ENCODE measurements at places on chromosomes 6 and 20.

GRCh38 chr20:6499566-6499965, 267.9 kb upstream of the BMP2 start:
- no peak for DNase-seq

DNA sequence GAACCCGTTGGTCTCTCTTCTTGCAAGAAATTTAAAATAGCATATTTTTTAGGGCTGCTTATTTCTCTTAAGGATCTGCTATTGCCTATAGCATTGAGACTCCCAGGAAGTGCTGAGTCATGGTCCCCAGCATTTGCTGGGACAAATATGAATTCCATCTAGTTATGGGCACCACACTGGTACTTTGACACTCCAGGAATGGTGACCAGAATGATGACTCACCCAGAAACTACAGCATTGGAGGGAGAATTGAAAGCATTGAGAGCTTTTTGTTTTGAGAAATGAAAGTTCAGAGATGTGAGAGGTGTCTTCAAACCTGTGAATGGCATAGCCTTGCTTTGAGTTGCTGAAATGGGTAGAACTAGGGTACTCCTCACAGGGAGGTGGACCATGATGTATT, 699.7 kb downstream of the DHX35 start:
- no peak for DNase-seq

DNA sequence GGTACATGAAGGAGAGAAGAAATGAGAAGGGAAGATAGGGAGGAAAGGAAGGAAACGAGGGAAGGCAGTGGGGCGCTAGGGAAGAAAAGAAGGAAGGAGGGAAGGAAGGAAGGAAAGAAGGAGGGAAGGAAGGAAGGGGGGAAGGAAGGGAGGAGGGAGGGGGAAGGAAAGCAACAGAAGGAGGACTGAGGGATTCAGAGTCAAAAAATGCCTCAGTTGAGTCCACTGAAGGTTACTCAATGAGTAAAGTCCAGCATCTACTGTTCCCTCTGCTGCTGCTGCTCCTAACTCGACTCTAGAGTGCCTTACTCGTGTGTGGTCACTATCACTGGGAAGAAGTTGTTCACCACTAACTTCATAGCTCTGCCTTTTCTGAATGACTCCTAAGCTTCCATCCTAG, 33.8 kb downstream of the PHACTR1 start:
- DNase-seq = no peak

DNA sequence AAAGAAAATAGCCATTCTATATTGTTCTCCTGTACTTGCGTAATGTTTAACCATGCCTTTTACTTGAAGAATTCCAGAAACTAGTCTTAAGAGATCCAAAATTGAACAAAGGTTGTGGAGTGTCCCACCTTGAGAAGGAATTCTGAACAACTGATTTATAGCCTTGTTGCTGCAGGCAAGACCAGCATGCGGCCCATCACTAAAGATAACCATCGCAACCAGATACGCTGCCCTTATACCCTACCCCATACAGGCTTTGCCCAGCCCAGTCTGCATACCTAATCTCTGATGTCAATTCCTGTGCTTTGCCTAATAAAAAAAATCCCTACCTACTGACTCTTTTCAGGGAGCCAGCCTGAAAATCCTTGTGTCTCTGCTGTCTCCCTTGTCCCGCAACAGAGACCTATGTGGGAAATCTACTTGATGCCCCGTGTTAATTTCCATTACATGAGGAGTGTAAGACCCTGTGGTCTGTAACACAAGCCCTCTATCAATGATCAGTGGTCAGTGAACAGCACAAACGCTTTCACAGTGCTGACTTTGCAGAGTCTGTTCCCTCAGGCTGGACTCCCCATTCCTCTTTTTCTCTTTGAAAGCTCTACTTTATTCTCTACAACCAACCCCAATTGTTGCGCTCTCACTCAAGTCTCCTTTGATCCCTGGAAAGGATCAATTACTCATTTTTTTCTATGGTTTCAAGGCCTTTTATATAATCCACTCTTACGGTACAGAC, 125.7 kb upstream of the BTBD3 start:
- DNase-seq = no peak

GRCh38 chr20:20255099-20255498, 112.8 kb upstream of the INSM1 start:
- DNase-seq = no peak

DNA sequence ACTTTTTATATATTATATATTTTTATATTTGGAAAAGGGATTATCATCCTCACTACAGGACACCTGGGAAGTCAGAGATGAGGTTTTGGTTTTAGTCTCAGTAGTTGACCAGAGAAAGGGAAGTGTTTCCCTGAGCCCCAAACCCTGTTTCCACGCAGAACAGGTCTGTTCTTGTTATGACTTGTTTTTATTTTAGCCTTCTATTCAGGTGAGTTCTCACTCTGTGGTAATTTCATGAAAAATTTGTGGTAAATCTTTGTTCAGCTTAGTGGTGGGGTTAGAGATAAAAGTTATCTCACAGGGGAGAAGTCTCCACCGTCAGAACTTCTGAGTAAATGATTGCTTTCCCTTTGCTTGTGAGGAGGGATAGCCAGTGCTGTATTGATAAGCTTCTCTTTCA, 224.9 kb downstream of the FARS2 start:
- DNase-seq = no peak

DNA sequence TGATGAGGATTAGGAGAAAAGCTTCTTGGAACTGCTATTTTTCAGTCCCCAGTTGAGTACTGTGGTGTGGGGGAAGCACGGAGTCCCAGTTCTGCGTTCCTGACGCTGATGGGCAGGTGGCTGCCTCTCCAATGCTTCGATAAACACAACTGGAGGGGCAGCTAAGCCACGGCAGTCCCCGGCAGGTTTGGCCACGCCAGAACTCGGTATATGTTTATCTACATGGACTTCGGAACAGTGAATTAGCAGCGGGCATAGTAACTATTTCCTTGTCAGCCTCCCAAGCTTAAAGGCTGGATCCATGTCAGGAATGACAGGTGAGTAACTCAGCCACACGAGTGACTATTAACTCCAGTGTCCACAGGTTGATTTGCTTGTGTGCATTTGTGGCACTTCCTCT, 354.4 kb downstream of the ZFAND3 start:
- no peak for DNase-seq

GRCh38 chr6:49030251-49031020, 432.6 kb downstream of the MMUT start:
- no peak for DNase-seq

GRCh38 chr6:19368511-19368910, 468.7 kb upstream of the ID4 start:
- no peak for DNase-seq

DNA sequence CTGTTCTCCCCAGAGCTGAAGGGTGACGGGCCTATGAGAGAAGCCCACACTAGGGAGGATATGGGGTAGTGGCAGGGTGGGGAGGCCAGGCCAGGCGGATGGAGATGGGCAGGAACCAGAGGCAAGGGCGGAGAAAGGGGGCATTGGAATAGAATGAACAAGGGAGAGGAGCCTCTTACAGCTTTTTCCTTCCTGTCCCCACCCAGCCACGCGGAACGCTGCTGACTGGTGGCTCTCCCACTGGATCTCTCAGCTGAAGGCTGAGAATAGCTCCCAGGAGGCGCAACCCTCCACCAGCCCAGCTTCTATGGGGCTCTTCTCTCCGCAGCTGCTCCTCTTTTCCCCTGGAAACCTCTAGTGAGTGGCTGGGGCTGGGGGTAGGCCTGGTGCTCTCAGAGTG, 10.8 kb downstream of the DLK2 start:
- no peak for DNase-seq

- DNase-seq = no peak
These were observed 12.5 kb upstream of the THBD start for GRCh38 chr20:23061734-23062561.

GRCh38 chr6:38604700-38605099, 35.0 kb downstream of the BTBD9 start:
- DNase-seq = no peak

DNA sequence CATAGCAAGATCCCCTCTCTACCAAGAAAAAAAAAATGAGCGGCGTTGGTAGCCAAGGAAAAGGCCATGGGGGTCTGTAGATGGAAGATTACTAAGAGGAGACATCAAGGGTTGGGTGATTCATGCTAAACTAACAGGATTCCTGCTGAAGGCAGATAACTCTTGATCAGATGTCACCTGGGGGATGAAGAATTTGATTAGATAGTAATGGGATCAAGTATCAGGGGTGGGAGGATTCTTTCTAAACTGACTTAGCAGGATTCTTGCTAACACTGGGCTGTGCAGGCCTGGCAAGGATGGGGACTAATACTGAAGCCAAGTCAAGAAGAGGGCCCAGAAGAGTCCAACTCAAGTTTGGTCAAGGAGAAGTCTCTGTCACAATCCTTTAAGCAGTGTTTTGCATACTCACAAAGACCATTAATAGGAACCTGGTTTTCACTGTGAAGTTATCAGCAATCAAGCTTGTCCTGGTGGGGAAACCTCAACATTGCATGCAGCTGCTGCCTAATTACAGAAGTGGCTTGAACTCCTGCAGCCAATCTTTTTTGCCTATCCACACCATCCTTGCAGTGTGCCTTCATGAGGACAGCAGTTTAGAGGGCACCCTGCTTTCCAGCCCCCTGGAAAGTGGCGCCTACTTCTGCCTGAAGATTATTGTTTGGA, 61.3 kb downstream of the ANKRD6 start:
- DNase-seq = no peak

DNA sequence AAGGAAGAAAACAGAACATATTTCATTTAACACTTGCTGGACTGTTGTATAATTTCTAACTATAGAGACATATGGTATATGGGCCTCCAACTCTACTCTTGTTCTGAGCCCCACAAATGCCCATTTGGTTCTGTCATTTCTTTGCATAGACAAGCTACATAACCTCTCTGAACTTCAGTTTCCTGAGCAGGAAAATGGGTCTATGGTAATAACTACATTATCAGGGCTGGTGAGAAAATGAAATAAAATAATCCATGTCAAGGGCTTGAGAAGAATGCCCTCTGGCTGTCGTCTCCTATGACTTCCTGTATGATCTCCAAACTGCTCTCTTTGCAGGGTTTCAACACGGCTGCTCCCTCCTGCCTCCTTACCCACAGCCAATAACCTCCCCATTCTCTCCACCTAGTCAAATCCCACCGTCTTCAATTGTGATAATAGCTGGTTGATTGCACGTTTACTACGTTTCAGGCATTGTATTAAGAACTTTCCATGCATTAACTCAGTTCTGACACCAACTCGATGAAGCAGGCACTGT, 12.0 kb downstream of the ZCCHC3 start:
- no peak for DNase-seq

DNA sequence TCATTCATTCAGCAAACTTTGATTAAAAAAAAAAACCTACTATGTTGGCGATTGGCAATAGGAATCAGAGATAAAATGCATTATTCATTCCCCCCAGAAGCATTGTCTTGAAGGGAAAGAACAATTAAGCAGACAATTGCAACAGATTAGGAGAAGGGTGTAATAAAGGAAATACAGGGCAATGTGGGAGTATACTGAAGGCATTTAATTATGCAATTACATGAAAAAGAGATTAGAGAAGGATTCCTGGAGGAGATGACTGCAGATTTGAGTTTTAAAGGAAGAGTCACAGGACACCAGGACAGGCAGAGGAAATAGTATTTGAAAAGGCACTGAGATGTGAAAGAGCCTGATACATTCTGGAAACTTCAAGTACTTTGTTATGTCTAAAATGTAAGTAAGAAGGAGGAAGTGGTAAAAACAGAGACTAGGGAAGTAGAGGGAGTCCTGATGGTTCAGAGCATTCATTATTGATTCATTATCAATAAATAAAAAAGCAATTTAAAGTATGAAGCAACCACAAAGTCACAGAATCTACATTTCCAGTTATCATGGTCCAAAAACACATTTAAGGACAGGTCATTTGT, 43.7 kb downstream of the THEMIS start:
- DNase-seq = no peak

- DNase-seq = no peak
These were observed 284.8 kb downstream of the SMOC2 start for GRCh38 chr6:168725802-168726201.

GRCh38 chr6:25713824-25714223, 40.7 kb upstream of the SLC17A4 start:
- no peak for DNase-seq

GRCh38 chr6:167643223-167643622, 183.5 kb upstream of the AFDN start:
- no peak for DNase-seq

- DNase-seq = no peak
These were observed 94.5 kb downstream of the TPBG start for GRCh38 chr6:82458147-82458546.

DNA sequence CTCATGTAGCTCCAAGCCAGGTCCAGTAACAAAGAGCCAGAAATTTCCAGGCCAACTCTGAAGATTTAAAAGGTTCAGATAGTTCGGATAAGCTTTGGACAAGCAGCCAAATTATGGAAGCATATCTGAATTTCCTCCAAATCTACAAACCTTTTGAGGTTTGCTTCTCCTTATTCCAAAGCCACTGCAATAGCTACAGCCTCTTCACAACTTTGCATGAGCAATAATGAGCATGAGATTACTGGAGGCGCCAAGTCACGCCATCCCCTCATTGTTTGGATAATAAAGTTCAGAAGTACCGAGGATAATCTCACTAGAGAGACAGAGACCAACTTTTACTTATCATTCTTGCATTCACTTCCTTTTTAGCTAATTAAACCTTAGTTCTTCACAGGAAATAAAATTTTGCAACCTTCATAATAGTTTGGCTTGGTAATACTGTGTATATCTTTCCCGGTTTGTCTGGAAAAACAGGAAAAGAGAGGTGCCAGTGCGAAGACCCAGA, 329.6 kb upstream of the RSPO3 start:
- DNase-seq = no peak

DNA sequence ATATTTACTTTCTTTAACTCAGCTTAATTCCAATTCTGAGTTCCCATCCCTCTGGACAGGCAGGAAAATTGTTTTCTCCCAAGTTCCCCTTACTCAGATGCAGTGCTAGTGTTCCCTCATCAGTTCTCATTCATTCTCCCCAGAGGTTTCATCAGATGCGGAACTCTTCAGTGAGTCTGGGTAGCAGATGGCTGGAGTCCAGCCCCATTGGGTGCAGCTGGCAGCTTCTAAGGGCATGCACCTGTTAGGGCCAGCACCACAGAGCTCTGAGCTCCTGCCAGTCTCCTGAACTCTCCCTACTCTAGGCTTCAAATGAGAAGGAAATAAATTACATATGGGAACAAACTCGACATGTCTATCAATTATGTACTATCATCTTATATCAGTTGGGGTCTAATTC, 76.6 kb downstream of the SOD2 start:
- DNase-seq = no peak

GRCh38 chr6:135170849-135171248, 10.3 kb upstream of the MYB start:
- no peak for DNase-seq

- no peak for DNase-seq
These were observed 890.8 kb upstream of the MAP3K7 start for GRCh38 chr6:91477688-91478087.

DNA sequence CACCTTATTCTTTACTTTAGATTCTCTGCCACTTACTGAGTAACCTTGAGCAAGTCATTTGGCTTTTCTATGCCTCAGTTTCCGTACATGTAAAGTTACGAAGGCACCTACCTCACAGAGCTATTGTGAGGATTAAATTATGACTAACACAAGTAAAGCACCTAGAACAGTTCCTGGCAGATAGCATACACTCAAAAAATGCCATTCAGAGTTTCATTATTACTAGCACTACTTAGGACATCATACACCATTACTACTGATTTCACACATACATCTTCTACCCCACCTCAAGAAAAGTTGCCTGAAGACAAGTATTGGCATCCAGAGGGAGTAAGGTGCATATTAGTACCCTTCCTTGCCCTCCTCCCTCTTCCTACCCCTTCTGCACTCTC, 107.8 kb downstream of the OGFRL1 start:
- DNase-seq = no peak

GRCh38 chr20:54223751-54224150, 15.9 kb downstream of the PFDN4 start:
- DNase-seq = no peak

- DNase-seq = no peak
These were observed 121.2 kb downstream of the GFRAL start for GRCh38 chr6:55448451-55448850.
